NCI-H226 (cell line): ENCODE measurements at places on chromosomes 6 and 20.

DNA sequence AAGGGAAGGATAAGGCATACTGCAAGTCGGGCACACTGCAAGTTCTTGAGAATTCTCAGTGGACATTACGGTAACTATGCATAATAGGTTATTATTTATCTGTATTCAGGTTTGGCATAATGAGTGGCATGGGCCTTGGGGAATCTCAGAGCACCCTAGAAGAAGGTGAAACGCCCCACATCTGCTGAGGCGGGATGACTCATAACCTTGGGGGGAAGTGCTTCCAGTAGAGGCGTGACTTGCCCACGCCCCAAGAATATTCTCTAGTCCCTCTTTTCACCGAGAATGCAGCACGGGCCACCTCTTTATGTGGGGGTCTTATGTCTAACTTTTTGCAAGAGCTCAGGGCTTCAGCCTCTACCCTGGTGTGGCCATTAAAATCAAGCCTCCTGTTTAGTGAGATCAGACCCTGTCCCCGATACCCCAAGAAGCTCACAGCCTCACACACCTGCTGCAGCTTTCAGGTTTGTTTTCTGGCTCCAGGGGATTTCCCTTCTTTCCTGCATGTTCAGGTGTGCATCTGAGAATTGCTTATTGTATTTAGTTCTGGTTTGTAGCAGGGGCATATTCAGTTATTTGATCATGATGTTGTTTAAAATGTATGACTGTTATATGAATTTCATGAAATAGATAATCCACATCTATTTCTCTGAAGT lies 19.1 kb downstream of the ZFP64 start:
- DNase-seq: no peak

DNA sequence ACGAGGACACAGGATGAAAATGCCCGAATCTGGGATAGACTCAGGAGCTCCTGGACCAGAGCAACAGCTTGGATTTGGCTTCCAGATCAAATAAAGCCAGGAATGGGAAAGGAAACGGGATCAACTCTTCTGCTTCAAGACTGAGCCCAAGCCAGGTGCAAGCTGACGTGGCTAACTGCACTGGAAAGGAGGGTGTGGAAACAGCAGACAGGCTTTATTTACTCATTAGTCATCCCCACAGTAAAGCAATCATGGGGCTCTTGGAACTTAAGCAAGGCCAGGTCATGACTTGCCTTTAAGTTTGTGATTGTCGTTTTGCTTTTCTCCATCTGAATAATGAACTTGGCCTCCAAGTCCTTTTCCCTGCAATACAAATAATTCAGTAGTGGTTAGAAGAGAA lies 45.2 kb downstream of the KIF16B start:
- peak; percentile 3 for DNase-seq

DNA sequence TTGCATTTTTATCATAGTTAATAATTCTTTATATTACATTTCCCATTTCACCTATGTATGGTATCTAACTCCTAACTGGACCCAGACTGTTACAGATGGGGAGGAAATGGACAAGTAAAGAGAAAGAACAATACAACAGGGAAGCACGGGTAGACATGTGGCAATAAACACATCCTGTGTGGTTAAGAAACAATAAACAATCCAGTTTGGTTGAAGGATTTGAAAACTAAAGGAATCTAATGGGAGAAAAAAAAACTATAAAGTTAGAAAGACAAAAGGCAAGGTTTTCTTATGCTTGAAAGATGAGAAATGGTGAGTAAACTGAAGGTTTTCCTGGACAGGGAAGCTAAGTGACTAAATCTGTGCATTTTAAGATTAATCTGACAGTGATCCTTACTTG lies 34.9 kb upstream of the ALDH8A1 start:
- no peak for DNase-seq

DNA sequence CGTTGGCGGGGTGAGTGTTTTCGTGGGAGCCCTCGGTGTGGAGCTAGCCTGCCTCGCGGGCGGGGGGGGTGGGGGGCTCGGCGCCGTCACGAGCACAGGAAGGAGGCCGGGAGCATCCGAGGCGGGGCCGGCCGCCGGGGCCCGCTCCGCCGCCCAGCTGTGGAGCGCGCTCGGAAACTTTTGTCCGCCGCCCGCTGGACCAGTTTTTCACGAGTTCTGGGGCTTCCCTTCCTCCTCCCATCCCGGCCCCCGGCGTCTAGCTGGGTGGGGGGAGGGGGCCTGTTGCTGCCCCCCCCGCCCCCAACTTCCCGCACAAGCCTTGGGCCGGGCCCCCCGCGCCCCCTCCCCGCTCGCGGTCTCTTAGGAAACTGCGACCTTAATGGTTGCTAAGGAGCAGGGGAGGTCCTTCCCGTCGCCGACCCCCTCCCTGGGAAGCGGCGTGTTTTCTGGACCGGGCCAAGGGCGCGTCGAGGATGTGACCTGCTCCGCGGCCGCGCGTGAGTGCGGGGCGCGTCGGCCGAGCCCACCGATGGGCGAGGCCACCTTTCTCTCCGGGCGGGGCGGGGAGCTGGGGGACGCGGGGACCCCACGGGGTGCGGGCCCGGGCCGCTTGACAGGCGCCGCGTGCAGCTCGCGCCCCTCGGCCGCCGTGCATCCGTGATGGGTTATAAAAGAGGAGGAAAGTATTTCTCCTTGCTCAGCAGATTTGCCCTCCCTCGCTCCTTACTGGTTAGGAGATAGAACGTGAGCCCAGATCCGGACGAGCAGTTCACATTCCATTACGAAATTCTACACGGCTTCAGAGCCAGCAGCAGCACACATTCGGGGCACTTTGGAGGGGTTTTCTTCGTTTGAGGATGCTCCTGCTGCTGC lies 1.4 kb downstream of the RREB1 start:
- DNase-seq: peak; percentile 66

- DNase-seq: no peak
Measured at GRCh38 chr6:18400831-18401446, 13.8 kb downstream of the RNF144B start.

DNA sequence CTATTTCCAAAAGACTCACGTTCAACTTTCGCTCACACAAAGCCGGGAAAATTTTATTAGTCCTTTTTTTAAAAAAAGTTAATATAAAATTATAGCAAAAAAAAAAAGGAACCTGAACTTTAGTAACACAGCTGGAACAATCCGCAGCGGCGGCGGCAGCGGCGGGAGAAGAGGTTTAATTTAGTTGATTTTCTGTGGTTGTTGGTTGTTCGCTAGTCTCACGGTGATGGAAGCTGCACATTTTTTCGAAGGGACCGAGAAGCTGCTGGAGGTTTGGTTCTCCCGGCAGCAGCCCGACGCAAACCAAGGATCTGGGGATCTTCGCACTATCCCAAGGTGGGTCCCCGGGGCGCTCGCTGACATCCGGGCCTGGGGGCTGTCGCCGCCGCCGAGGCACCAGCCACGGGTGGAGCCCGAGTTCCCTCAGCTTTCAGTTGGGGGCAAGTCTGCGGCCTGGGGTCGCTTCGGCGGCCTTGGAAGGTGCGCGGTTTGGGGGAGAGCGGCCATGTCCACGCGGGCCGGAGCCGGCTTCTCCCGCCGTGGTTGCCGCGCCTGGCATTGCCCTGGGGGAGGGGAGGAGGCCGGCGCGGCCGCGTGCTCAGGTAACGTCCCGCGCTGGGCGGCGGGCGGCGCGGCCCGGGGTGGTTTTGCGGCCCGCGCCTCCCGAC lies 429 bp downstream of the AMD1 start:
- peak; percentile 9 for DNase-seq

DNA sequence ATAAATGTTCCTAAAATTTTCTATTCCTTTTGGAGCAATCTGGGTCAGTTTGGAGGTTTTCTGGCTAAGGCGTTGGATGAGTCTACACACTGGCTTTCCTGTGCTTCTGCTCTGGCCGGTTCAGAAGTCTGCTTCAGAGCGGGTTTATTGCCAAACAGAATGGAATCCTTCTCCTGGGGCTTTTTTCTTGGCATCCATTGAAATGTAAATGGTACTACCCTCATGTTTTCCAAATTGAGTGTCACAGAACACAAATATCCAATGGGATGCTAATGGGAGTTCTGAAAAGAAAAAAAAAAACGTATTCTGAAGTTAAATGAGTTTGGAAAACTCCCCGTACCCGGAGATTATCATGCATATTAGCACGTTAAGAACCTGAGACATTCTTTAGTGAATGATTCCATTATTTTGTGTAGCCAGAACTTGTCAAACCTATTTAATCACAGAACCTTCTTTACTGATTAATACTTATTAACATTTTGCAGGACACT lies 930.3 kb downstream of the QKI start:
- DNase-seq: no peak

- no peak for DNase-seq
Measured at GRCh38 chr6:52138284-52138683, 47.9 kb upstream of the IL17A start.

DNA sequence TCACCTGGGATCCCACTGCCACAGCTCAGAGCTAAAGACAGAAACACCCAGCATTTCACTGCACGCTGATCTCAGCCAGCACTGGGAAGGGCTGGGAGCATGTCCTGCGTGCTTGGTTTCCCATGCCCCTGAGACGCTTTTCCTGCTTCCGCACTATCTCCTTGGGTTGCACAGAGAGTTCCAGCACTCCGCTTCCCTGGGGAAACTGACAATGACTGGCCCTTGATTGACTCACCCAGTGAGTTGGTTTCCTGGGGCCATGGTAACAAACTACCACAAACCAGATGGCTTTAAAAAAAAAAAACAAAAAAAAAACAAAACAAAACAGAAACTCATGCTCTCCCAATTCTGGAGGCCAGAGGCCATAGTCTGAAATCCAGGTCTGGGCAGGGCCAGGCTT lies 14.8 kb upstream of the MAS1L start:
- DNase-seq: peak; percentile 16

GRCh38 chr6:108744996-108745395 lies 103.2 kb upstream of the ARMC2 start:
- DNase-seq: no peak

DNA sequence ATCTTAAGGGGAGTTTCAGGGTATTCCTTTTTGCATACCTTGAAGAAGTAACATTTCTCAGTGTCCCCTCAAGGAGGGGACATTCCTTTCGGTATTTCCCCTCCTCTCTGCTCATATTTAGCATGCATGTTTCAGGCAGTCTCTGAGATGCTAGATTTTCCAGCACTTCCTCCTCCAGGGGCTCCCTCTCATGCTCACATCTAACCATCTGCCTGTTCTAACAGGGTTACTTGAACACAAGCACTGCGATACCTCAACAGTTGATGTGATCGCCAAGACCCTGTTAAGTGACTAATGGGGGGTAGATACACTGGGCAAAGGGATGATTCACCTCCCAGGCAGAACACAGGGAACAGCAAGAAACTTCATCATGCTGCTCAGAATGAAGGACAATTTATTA lies 12.9 kb upstream of the MCM3 start:
- no peak for DNase-seq

- no peak for DNase-seq
Measured at GRCh38 chr20:41508335-41508734, 109.8 kb downstream of the CHD6 start.

- no peak for DNase-seq
Measured at GRCh38 chr6:41588111-41588510, 41.9 kb downstream of the FOXP4 start.

DNA sequence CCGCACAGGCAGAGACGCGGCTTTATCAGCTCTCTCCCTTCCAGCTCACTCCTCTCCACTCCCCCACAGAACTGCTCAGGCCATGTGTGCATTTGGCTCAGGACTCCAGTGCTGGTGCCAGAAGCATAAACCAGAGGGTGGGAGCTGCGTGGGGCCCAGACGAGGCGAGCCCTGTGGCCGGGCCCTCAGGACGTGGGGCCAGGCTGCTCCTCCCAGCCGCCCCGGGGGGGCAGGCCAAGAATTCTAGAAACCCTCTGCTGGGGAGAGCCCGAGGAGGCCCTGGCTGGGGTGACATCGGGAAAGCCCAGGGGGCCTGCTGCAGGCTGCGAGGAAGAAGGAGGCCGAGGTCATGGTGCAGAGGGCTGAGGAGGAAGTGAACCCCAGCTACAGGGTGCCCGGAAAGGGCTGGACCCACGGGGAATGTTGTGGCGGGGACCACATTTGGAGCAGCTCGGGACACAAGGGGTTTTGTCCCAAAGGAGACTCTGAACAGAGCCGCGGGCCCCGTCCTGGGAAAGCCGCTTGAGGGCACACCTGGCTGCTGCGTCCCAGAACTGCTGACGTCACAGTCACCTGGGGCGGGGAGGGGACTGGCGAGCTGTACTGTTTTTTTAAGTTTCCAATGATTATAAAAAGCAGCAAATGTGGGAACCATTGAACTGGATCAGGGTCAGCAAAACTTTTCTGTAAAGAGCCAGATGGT lies 107.1 kb downstream of the BANF2 start:
- peak; percentile 94 for DNase-seq

DNA sequence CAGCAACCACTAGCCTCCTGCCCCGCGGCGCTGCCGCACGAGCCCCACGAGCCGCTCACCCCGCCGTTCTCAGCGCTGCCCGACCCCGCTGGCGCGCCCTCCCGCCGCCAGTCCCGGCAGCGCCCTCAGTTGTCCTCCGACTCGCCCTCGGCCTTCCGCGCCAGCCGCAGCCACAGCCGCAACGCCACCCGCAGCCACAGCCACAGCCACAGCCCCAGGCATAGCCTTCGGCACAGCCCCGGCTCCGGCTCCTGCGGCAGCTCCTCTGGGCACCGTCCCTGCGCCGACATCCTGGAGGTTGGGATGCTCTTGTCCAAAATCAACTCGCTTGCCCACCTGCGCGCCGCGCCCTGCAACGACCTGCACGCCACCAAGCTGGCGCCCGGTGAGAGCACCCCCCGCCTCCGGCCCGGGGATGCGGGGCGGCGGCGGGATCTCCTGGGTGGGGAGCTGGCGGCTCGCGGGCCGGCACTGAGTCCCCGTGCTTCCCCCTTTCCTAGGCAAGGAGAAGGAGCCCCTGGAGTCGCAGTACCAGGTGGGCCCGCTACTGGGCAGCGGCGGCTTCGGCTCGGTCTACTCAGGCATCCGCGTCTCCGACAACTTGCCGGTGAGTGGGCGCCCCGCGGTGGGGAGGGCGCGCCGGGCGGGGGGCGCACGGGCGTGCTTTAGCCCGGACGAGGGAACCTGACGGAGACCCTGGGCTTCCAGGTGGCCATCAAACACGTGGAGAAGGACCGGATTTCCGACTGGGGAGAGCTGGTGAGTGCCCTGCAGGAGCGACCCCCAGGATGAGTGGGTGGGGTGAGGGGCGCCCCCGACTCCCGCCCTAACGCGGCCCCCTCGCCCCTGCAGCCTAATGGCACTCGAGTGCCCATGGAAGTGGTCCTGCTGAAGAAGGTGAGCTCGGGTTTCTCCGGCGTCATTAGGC lies 585 bp downstream of the PIM1 start:
- peak; percentile 16 for DNase-seq

DNA sequence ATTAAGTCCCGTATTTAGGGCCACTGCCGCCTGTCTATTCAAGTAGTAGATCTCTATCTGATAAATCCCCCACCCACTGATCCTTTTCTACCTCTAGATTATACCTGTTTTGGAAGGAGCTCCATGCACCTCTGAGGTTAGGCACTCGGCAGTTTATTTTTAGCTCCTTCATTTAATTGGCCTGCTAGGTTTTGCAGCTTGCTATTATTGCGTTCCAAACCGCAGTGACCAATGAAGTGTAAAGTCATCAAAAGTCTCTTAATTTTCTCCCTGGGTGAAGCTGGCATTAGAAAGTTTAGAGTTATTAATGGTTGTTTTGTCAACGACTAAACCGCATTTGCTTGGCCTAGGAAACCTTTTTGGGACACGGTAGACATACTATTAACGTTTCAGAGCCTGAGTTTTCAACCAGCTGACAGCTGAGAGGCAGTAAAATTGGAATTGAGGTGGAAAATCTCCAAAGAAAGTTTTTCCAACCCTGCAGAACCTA lies 60.0 kb downstream of the RFPL4B start:
- no peak for DNase-seq

- no peak for DNase-seq
Measured at GRCh38 chr6:15661853-15662325, 939 bp downstream of the DTNBP1 start.

- no peak for DNase-seq
Measured at GRCh38 chr6:69768664-69769063, 28.1 kb downstream of the LMBRD1 start.
